GM23338 (cell line): ENCODE measurements at places on chromosomes 4 and X. TPM values are rescaled to one million over a fixed set of nuclear protein-coding genes. Genes with fewer than 3 reads are reported as not detected.

The PTPN13 gene
- total RNA-seq: 45.1 and 49.9 TPM in 2 replicates

The UGT2B17 gene
- total RNA-seq: not detected in 2 replicates

The FAM149A gene
- 13.3 and 22.5 TPM in 2 replicates for total RNA-seq

The ADGRG4 gene
- not detected in 2 replicates for total RNA-seq

The VCX2 gene
- total RNA-seq: not detected in 2 replicates

DNA sequence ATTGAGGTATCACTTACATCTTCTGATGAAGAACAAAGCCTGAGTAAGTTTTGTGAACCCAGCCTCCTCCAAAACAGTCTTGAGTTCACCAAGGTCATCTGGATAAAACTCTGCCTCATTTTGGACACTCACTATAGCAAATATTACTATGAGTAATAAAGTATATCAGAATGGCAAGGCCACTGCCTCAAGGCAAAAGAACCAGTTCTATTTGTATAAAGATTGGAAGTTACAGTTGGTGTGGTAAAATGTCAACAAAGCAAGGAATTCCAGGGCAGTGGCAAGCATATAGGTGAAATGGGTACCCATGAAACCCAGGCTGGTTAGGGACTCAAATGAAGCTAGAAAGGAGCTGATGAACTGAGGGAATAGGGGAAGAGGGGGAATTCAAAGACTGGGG is 2.4 kb upstream of the ARHGEF6 start:
- H3K36me3 ChIP-seq: no peaks in the 10 kb centered on the region
- H3K27me3 ChIP-seq: no peaks in the 10 kb centered on the region
- no peaks in the 10 kb centered on the region for H3K4me1 ChIP-seq
- no peak overlapping the region for H3K27ac ChIP-seq
- no peak overlapping the region for H3K4me3 ChIP-seq
- no peak for DNase-seq

DNA sequence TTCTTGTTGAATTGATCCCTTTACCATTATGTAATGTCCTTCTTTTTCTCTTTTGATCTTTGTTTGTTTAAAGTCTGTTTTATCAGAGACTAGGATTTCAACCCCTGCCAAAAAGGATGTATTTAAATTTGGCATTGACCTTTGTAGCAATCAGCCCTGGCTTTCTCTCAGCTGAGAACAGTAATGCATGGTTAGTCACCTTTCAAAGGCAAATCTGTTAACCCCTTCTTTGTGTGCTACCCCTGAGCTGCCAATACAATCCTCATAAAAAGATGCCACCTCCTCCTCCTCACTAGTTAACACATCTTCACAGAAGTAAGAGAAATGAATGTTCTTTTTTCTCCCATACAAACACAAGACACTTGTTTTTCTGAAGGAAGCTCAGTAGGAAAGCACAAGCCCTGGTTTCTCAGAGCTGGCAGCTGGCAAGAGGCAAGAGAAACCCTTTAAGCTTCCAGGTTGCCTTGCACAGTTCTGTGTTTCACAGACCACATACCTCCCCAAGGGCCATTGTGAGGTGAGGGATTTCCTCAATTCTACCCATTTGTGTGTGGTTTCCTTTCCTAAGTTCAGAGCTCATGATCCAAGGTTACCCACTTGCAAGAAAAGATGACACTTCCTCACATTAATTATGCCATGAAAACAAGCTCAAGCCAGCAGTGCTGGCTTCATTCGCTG is 122.6 kb downstream of the RCHY1 start:
- no peaks in the 10 kb centered on the region for H3K27me3 ChIP-seq
- H3K27ac ChIP-seq: no peak overlapping the region
- peaks cover 10% of the 10 kb centered on the region for H3K4me1 ChIP-seq
- peak; percentile 6 for DNase-seq

DNA sequence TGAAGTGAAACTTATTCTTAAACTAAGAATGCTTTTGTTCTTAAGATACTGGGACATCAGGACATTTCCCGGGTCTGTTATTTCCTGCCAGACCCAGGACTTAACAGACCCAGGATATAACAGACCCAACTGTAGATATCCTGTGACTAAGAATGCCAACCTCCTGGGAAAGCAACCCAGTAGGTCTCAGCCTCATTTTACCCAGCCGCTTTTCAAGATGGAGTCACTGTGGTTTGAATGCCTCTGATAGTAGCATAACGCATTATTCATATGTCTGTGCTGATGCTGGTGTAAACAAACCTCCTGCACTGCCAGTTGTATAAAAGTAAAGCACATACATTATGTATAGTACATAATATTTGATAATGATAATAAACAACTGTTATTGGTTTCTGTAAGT is 185.8 kb upstream of the GPRIN3 start:
- DNase-seq: no peak
- no peaks in the 10 kb centered on the region for H3K27me3 ChIP-seq
- no peaks in the 10 kb centered on the region for H3K36me3 ChIP-seq
- no peak overlapping the region for H3K4me3 ChIP-seq
- H3K4me1 ChIP-seq: peaks cover 26% of the 10 kb centered on the region

GRCh38 chr4:99847362-99847976 is 30.8 kb downstream of the DAPP1 start:
- DNase-seq: no peak
- no peaks in the 10 kb centered on the region for H3K36me3 ChIP-seq
- no peak overlapping the region for H3K4me3 ChIP-seq
- no peak overlapping the region for H3K27ac ChIP-seq

GRCh38 chr4:139234253-139234652 is 45.8 kb downstream of the MGARP start:
- H3K27me3 ChIP-seq: no peaks in the 10 kb centered on the region
- H3K4me3 ChIP-seq: no peak overlapping the region
- peak; percentile 33 for DNase-seq
- peaks cover 13% of the 10 kb centered on the region for H3K4me1 ChIP-seq
- H3K27ac ChIP-seq: no peak overlapping the region

- DNase-seq: no peak
- H3K36me3 ChIP-seq: no peaks in the 10 kb centered on the region
- no peak overlapping the region for H3K27ac ChIP-seq
- H3K27me3 ChIP-seq: no peaks in the 10 kb centered on the region
- H3K4me1 ChIP-seq: no peaks in the 10 kb centered on the region
These were observed 11.2 kb downstream of the BLTP1 start for GRCh38 chr4:122163301-122163700.

DNA sequence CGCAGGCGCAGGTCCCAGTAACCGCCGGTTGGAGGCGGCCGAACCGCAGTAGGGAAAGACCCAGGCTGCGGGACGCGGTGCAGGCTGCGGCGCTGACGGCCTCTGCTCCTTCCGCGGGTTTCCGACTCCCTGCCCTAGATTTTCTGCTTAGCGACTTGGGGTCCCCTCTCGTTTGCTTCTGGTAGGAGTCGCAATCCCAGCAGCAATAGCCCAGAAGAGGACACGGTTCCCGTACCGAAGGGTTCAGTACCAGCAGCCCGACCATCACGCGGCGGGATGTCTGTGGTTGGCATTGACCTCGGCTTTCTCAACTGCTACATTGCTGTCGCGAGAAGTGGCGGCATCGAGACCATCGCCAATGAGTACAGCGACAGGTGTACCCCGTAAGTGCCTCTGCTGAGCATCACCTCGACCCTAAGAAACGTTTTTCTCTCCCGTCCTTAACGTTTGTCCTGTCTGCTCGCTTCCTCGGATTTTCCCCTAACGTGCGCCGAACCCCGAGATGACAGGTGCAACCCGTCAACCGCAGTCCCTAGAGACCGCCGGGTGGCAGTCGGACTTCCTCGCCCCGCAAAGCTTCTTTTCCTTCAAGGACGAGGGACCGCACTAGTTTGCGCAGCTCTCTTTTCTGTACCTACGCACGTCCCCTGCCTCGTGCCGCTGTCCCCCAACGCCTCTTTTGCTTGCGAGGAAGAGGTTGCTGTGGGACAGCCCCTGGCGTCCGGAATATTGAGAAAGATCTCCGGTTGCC is at the start of gene HSPA4L:
TSS of gene HSPA4L (plus strand) at position 48 of the 751 bp plus-strand sequence. CDS start at position 277, 229 bp downstream.
- peaks cover 13% of the 10 kb centered on the region; the same call in 1 of the 2 replicates for H3K4me1 ChIP-seq
- no peak within 1 kb of the TSS for H3K27ac ChIP-seq
- H3K27me3 ChIP-seq: peaks cover 55% of the 10 kb centered on the region
- H3K36me3 ChIP-seq: no peaks in the 10 kb centered on the region
- DNase-seq: peak; percentile 70
- H3K4me3 ChIP-seq: peak within 1 kb of the TSS; percentile 69

GRCh38 chr4:24380957-24381665 is 203.2 kb downstream of the DHX15 start:
- DNase-seq: no peak
- no peak overlapping the region for H3K4me3 ChIP-seq
- no peak overlapping the region for H3K27ac ChIP-seq
- H3K27me3 ChIP-seq: no peaks in the 10 kb centered on the region

GRCh38 chr4:8756816-8757215 is 114.8 kb downstream of the HMX1 start:
- no peak overlapping the region for H3K27ac ChIP-seq
- H3K4me3 ChIP-seq: no peak overlapping the region
- H3K27me3 ChIP-seq: no peaks in the 10 kb centered on the region
- DNase-seq: no peak

DNA sequence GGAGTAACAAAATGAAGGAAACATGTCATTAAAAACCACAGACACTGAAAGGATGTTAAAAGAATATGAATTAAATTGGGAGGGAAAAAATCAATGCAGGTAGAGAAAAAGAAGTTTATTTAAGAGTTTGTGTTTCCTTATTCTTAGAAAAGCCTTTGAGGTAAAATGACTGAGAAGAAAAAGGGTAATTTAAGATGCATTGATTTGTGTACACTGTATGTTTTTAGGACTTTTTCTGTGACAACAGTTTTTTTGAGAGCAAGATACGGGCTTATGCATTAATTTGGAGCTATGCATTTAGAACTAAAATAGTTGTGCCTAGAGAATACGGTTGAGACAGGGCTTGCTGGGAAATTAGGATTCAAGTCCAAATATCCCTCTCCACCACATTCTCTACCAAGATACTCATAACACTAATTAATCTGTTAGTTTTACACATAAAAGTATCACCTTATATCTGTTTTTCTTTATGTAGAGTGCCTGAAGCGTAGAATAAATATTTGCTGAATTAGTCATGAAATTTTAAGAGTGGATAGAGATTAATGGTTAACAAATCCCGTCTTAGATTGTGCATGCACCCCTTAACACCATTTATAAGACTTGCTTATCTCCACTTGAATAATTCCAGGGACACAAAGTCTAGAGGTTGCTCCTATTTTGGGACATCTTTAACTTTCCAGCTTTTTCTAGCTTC is 232.5 kb downstream of the PCDH7 start:
- no peak overlapping the region for H3K4me3 ChIP-seq
- DNase-seq: no peak
- H3K4me1 ChIP-seq: no peaks in the 10 kb centered on the region; the same call in 1 of the 2 replicates
- H3K36me3 ChIP-seq: no peaks in the 10 kb centered on the region
- H3K27ac ChIP-seq: no peak overlapping the region

DNA sequence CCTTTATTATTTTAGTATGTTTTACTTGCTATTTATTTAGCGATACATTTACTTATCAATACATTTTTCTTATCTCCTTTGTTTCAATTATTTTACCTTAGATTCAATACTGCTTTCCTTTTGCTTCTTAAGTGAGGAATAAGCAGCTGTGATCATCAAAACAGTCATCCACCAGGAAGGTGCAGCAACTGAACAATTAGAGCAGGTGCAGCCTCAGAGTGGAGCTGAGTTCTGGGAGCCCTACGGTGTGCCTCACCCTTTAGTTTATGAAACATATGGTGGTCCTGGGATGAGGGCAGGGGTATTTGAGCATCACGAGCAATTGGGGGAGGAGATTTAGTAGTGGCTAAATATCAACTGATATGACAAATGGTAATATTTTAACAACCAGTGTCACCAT is 111.0 kb downstream of the FRYL start:
- no peaks in the 10 kb centered on the region for H3K36me3 ChIP-seq
- no peak overlapping the region for H3K4me3 ChIP-seq
- peaks cover 26% of the 10 kb centered on the region for H3K4me1 ChIP-seq
- DNase-seq: no peak

DNA sequence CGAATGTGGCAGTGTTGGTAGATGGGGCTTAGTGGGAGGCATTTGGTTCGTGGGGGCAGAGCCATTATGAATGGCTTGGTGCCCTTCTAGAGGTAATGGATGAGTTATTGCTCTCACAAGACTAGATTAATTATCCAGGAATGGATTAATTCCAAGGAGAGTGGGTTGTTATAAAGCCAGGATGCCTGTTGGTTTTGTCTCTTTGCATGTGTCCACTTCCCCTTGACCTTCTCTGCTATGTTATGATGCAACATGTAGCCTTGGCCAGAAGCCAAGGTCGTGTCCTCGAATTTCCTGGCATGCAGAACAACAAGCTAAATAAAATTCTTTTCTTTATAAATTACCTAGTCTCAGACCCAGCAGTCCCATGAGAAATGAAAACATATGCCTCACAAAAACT is 111.2 kb upstream of the PLS3 start:
- no peak overlapping the region for H3K27ac ChIP-seq
- H3K27me3 ChIP-seq: no peaks in the 10 kb centered on the region
- no peak for DNase-seq
- H3K4me3 ChIP-seq: no peak overlapping the region
- H3K36me3 ChIP-seq: no peaks in the 10 kb centered on the region

GRCh38 chr4:171602638-171603355 is 210.4 kb upstream of the GALNTL6 start:
- no peaks in the 10 kb centered on the region for H3K27me3 ChIP-seq
- H3K27ac ChIP-seq: no peak overlapping the region
- no peak overlapping the region for H3K4me3 ChIP-seq
- no peaks in the 10 kb centered on the region for H3K36me3 ChIP-seq
- DNase-seq: no peak

- H3K36me3 ChIP-seq: peaks cover 23% of the 10 kb centered on the region
- peak overlapping the region; percentile 87 for H3K27ac ChIP-seq
- peak overlapping the region; percentile 97 for H3K4me3 ChIP-seq
- H3K27me3 ChIP-seq: no peaks in the 10 kb centered on the region
- DNase-seq: no peak
- peaks cover 17% of the 10 kb centered on the region for H3K4me1 ChIP-seq
These were observed 643 bp downstream of the SRP72 start for GRCh38 chr4:56468097-56468422.

DNA sequence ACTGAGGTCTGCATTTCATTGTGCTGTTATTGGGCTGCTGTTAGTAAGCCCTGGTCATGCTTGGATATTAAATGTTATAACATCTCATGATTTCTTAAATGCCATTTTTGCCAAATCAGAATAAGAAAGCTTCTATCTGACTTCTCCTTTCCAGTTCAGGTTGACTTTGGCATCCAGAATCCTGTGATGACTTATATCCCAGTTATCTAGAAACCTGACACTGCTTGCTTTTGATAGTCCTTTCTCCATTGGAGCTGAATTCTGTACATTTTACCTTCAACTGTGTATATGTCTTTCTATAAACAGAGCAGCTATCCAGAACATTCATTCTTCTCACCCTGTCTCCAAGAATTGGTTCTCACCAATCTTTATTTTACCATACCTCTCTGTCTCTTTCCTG is 257.7 kb upstream of the GNPDA2 start:
- H3K27me3 ChIP-seq: no peaks in the 10 kb centered on the region
- H3K4me3 ChIP-seq: no peak overlapping the region
- no peaks in the 10 kb centered on the region for H3K36me3 ChIP-seq
- DNase-seq: no peak
